ENCODE measurements at places on chromosomes 7 and 10. TPM values are rescaled to one million over a fixed set of nuclear protein-coding genes. Genes with fewer than 3 reads are reported as not detected.

CDC14C gene
- total RNA-seq: not detected

TMEM26 gene
- total RNA-seq: 0.54 TPM

CLDN4 gene
- total RNA-seq: 0.19 TPM

COL13A1 gene
- total RNA-seq: 9.3 TPM

MBL2 gene
- total RNA-seq: not detected
